ENCODE measurements at places on chromosomes 5 and 9.

GRCh38 chr5:151772029-151772845, 483 bp downstream of the G3BP1 start:
- DNase-seq: no peak

GRCh38 chr5:174736331-174736721, 11.9 kb downstream of the MSX2 start:
- no peak for DNase-seq

- peak; percentile 42 for DNase-seq
These were observed 34.1 kb downstream of the SIL1 start for GRCh38 chr5:139164020-139164419.

GRCh38 chr5:173675287-173675996, 59.0 kb upstream of the BOD1 start:
- DNase-seq: no peak

DNA sequence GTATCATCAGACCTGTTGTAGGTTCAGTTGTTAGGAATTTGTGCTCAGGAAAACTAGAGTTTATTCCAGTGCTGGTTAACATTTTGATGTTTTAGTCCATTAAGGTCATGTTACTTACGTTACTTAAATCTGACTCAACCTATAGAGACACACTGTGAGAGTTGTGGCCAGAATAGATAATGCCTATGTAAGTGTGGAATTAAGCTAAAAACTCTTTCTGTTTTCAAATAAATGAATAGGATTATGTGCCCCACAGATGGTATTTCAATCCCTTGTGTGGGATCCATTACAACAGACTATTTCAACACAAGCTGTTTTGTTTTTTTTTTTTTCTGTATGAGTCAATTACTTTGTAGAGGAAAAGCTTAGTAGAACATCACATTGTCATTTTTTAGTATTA, 68.1 kb downstream of the MEGF10 start:
- DNase-seq: no peak

- DNase-seq: no peak
These were observed 63.8 kb downstream of the SMIM15 start for GRCh38 chr5:61098251-61098995.

DNA sequence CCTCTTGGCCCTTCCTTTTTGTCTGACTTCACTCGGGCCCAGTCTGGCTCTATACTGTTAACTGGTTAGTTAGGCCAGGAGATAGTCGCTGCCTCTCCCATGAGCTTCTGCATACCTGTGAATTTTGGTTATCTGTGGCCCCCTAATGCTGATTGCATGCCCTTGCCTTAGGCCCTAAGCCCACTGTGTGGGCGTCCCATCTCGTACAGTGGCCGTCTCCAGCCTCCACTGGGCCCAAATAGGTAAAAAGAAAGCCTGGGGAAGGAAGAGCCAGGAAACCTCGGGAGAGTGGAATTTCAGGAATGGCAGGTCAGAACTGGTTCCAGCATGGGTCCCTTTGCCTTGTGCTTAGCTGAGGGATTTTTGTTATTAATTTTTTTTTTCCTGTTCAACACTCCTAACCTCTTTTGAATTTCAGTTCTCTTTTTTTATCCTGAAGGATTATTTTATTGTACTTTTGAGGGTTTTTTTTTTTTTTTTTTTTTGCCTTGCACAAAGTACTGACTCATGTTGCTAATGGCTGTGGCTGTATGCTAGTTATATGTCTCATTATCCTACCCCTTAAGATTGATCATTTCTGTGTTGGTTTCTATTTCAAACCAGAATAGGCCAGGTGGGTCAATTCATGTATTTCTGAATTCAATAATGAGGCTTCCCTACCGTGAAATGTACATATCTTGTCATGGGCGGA, 3.4 kb downstream of the PRRC2B start:
- no peak for DNase-seq

DNA sequence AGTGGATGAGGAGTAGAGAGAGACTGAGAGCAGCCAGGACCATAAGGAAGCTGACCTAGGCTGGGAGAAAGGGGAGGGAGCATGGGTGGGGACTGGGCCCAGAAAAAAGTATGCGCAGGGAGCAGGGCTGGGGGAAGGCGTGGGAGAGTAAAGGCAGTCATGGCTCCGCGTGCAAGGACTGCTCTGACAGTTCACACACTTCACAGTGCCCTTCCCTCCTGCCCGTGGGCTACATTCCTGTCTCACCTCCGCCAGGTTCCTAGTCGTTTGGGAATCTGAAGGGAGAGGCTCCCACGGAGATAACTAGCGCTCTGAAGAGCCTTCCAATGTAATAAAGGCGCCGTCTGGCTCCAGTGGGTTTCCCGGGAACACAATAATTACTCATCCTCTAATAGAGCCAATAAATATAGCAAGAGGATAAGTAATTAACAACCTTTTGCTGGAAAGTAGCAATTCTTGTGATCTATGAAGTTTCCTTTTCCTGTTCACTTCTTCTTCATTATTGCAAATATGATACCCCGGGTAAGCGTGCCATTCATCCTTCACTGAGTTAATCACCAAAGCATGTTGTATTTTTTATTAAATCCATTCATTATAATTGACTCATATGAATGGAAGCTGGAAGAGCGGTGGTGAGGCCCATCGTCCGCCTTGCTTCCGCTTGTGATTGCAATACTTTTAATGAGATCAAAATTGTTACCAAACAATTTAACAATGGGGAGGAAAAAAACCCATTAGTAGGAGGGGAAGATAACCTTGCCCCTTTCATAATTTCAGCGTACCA, 39.3 kb downstream of the TTLL11 start:
- no peak for DNase-seq

GRCh38 chr5:55758231-55758630, 20.4 kb downstream of the DDX4 start:
- DNase-seq: no peak

GRCh38 chr9:129776938-129777768, 24.3 kb upstream of the PTGES start:
- DNase-seq: peak; percentile 99

- no peak for DNase-seq
These were observed 45.5 kb upstream of the SPATA31E1 start for GRCh38 chr9:87836951-87837705.

GRCh38 chr5:143560378-143560777, 156.9 kb upstream of the NR3C1 start:
- DNase-seq: no peak

GRCh38 chr9:114607671-114608524, 3.2 kb upstream of the TMEM268 start:
- DNase-seq: no peak

DNA sequence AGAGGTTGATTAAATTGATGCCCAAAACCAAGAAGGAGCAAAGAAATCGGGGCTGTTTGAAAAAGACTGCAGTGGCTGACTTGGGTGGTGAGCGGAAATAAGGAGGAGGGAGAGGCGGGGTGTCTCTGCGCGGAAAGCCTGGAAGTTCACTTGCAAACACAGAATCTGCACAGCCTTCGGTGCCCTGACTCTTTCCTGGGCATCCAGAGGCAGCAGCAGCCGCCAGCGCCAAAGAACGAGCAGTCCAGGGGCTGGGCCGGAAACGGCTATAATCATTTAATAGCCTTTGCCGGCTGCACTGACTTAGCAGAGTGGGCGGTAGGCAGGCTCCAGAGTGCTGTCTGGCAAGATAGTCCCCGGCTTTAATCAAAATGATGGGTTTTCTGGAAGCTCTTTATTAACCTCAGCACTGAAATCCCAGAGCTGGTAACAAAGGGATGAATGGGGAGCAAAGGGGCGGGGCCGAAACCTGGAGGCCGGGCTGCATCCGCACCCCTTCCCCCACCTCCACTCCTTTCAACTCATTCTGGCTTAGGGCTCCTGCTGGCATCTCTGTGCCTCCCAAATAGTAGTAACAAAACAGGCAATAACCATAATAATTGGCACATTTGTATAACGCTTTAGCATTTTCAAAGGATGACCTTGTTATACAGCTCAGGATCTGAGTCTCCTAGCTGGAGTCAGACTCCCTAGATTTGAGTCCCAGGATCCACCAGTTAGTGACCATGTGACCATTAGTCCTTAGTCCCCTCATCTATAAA, 35.7 kb downstream of the PCDHAC2 start:
- no peak for DNase-seq

GRCh38 chr5:172104021-172104420, 84.0 kb downstream of the STK10 start:
- no peak for DNase-seq

GRCh38 chr5:43497311-43498104, 13.8 kb upstream of the TMEM267 start:
- DNase-seq: no peak

GRCh38 chr5:94702729-94703128, 84.3 kb downstream of the SLF1 start:
- DNase-seq: no peak

GRCh38 chr5:1185629-1186350, 15.6 kb upstream of the SLC6A19 start:
- DNase-seq: no peak

GRCh38 chr5:53161876-53162275, 52.3 kb upstream of the MOCS2 start:
- no peak for DNase-seq
